ENCODE measurements at places on chromosomes 12 and 14.

- DNase-seq = no peak
Measured at GRCh38 chr12:79689061-79689476, 1.7 kb downstream of the PAWR start.

GRCh38 chr12:123058481-123058880 is 78.0 kb downstream of the ARL6IP4 start:
- no peak for DNase-seq

GRCh38 chr14:72629534-72629933 is 264.4 kb downstream of the DPF3 start:
- DNase-seq = no peak

- no peak for DNase-seq
Measured at GRCh38 chr14:95516554-95517181, at the start of gene SYNE3. Gene SYNE3, minus strand, starts transcription at chr14:95516650. Its CDS starts 40,829 bp downstream, at chr14:95475821.

DNA sequence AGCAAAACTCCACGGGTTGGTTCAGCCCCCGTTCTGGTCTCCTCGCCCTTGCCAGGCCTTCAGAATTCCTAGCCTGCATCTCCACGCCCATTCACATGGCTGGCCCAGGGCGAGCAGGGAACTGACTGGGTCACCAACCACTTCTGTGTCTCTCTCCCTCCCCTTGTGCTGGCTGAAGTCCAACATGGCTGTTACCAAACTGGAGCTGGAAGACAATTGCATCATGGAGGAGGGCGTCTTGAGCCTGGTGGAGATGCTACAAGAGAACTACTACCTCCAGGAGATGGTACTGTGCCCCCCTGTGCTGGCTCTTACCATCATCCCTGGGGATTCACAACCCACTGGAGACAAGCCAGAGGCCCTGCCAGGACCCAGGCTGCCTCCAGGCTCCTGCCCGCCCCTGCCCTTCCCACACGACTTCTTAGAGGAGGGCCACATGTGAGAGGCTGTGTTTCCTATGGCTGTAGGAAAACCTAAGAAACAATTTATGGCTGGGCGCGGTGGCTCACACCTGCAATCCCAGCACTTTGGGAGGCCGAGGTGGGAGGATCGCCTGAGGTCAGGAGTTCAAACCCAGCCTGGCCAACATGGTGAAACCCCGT is 9.9 kb downstream of the LRRC74A start:
- no peak for DNase-seq

DNA sequence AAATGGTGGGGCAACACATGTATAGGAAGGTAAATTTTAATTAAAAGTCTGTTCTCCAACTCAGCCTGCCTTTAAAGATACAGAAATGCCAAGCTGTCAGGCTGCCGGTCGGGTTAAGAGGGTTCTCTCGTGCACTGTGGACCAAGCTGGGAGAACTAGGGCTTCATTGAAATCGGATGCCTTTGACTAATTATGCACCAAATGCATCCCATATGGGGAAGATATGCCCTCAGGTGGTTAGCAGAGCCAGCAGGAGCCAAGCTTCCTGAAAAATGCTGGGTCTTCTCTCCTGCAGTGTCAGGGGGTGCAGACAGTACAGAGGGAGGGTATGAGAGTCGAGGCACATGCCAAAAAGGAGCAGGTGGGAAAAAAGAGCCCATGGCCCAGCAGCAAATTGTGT is 236.1 kb downstream of the CACNA1C start:
- DNase-seq = no peak

DNA sequence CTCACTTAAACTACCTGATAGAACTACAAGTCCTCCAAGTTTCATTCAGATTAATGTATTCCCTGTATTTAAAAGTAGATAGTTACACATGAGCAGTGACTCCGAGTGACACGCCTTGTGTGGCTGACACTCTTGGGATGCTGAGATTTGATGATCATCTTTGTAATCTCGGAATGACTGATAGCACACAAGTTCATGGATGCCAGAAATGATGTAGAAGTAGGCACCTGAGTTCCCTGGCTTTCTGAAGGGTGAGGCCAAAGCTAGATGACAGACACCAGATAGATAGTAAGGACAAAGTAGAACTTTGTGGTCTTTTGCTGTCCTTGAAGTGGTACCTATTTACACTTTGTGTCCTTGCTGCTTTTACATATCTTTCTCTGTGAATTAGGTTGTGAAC is 491.2 kb downstream of the PCNX1 start:
- DNase-seq = no peak

GRCh38 chr14:93160353-93160801 is 24.3 kb downstream of the MOAP1 start:
- DNase-seq = no peak

- DNase-seq = no peak
Measured at GRCh38 chr12:24230061-24230701, 280.7 kb upstream of the SOX5 start.

- no peak for DNase-seq
Measured at GRCh38 chr12:28699029-28699428, 450.0 kb upstream of the FAR2 start.

- DNase-seq = no peak
Measured at GRCh38 chr12:132639956-132640520, 21.5 kb downstream of the P2RX2 start.

DNA sequence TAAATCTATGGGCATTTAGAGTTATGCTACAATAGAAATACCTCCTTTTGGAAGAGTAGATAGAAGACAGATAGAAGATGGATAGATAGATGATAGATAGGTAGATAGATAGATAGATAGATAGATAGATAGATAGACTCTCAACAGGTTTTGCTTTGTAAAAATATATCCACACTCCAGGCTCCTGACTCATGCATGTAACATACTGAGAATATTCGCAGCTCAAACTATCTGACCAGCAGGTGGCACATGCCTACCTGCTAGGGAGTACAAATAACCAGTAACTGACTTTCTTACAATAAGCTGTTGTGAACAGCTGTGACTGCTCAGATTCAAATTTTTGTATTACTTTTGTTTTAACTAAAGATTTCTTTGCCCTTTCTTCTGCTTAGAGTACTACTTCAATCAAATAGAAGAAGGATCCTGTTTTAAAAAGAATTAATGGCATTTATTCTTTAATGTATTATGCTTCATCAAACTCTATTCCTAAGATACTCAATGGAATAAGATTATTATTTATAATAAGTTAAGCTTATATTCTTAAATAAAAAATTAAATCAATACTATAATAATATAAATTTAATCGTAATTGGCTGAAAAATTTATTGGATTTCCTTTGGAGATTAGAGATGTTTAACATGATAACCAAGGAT is 15.8 kb upstream of the CPNE8 start:
- DNase-seq = no peak

DNA sequence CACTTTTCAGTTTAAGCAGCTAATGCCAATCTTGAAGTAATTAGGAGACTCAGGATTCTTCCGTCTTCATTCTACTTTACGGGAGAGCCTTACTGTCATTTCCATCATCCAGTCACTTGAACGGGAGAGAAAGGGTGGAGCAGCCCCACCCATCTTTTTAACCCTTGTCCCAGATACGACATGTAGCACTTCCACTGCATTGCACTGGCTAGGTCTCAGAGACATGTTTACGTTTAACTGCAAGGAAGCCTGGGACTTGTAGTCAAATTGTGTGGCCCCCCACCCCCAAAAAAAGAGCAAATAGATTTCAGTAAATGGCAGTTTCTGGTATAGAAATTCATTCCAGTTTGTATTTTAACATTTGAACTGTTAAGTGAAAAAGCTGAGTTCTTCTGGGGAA is 46.1 kb upstream of the SYT1 start:
- no peak for DNase-seq

GRCh38 chr14:96748362-96748761 is 48.8 kb upstream of the VRK1 start:
- DNase-seq = no peak

DNA sequence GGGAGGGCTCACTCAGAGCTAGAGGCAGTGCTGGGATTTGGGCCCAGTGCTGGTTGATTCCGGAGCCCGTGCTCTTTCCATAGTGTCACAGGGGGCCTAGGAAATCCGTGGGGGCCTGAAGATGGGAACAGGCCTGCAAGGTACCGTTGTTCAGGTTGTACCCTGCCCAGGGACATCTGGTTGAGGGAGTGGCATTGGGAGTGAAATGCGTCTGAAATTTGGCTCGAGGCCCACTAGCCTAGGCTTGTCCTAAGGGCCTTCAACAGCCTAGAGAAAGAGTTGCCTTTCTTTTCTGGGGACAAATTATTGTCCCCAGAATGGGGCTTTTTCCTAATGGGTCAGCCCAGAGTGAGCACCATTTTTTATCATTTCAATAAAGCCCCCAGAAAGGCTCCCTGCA is 26.4 kb upstream of the FAM222A start:
- DNase-seq = no peak

- DNase-seq = no peak
Measured at GRCh38 chr12:30643366-30643765, 52.3 kb downstream of the IPO8 start.
